Upper lobe of right lung (tissue), 1 donor: ENCODE measurements at places on chromosomes 13 and 19.

DNA sequence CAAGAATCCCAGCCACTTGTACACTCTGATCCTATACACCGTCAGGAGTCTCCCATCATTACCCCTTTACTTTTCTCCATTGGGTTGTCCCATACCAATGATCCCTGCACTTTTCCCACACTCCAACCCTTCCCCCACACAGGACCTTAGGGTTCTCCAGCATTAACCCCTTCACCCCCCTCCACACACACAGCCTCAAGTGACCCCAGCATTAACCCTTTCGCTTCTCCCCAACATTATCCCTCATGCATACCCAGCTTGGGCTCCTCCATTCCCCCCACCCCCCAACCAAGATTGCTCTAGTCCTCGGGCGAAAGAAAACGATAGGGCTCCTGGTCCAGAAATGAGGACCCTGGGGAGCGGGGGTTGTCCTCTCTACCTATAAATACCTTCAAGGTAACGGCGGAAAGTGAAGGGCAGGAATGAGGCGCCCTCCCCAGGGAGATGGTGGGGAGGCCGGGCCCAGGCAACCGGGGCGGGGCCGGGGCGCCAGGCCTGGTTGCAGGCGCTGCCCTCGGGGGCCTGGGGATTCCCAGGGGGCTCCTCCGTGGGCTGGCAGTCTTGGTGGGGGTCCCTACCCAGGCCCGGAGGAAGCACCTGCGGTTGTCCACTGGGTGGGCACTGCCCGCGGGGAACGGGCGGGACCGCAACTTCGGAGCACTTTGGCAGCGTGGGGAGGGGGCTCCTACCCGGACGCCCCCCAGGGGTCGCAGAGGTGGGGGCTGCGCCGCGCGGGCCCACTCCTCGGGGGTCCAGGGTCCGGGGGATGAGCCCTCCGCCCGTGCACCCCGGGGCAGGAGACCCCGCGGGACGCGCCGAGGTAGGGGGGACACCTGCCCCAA, 757 bp downstream of the WIZ start:
- DNase-seq = no peak

GRCh38 chr19:14977128-14977527, 2.5 kb downstream of the SLC1A6 start:
- no peak for DNase-seq

GRCh38 chr19:42919757-42920079, 2.0 kb upstream of the PSG6 start:
- DNase-seq = no peak

GRCh38 chr19:7540761-7541474, 5.4 kb downstream of the PNPLA6 start:
- DNase-seq = peak; percentile 78

GRCh38 chr19:55643003-55643886, at the start of gene ZNF581:
Gene ZNF581, plus strand, starts transcription at chr19:55643649. Its CDS starts 923 bp downstream, at chr19:55644572.
- DNase-seq = peak; percentile 89

GRCh38 chr13:76512721-76513145, 373.5 kb downstream of the KCTD12 start:
- DNase-seq = no peak

- no peak for DNase-seq
Observed at GRCh38 chr13:85729296-85729695, 69.9 kb downstream of the SLITRK6 start.

GRCh38 chr19:55212447-55212846, 3.1 kb upstream of the PTPRH start:
- DNase-seq = no peak

- no peak for DNase-seq
Observed at GRCh38 chr19:13629687-13630357, 123.5 kb upstream of the CACNA1A start.

- DNase-seq = no peak
Observed at GRCh38 chr13:105070452-105070851, 1465.0 kb downstream of the EFNB2 start.

DNA sequence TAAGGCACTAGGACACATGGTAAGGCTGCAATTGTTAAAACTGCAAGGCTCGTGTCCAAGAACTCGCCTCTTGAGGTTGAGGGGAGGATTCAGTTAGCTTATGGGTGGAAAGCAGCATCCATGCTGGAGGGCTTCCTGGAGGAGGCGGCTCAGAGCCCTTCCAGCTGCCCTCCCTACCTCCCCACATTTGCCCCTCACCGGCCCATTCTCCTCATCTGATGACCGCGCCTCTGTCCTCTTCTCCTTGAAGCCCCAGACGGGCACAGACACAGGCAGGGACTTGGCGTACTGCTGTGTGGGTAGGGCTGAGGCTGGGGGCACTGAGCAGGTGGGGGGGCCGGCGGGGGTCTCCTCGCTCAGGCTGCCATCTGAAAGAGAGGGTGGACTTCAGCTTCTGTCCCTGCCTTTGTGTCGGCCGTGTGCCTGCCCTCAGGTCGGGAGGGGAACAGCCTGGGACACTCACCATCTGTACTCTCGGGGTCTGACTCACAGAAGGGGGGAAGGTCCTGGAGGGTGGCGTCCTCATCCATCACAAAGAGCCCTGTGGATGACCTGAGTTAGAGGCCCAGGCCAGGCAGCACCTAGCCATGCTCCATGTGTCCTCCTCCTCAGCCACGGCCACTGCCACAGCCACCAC, 4.1 kb upstream of the PNKP start:
- no peak for DNase-seq

GRCh38 chr13:68850160-68850559, 1257.5 kb upstream of the ATXN8OS start:
- no peak for DNase-seq

DNA sequence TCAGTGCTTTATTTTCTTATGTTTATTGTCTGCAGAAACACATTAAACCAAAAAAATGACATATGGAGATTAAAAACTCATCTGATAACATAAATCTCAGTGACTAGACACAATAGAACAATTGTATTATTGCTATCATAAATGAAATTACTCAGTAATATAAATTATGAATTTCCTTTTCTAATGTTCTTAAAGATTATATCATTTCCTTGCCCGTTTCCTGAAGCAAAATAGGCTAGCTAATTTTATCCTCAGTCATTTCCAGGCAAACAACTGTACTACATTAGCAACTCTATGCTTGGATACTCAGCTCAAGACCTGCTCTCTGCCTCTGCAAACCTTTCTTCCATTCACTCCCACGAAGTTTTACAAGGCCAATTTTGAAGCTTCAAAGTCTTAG, 61.2 kb downstream of the RFC3 start:
- DNase-seq = no peak

- DNase-seq = no peak
Observed at GRCh38 chr19:42965176-42965575, 28.2 kb upstream of the PSG7 start.

DNA sequence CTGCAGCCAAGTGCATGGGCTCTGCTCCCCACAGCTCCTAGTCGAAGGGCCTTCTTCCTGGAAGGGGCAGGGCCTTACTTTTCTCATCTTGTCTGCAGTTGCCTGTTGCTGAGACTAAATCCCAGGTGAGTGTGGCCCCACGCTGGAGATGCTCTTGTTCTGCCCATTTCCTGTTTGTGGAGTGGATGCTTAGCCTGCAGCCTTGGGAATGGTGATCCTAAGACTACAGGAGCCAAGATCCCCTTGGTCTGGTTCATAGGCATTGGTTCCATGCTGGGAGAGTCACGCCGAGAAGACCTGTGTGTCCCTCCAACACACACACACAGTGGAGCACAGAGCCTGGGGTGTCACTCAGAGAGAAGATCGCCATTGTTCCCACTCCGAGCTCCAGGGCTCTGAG, 23.5 kb downstream of the CFAP97D2 start:
- no peak for DNase-seq

GRCh38 chr13:32125751-32126150, 94.2 kb downstream of the FRY start:
- DNase-seq = no peak

- DNase-seq = peak; percentile 26
Observed at GRCh38 chr13:21020581-21020980, 40.8 kb downstream of the LATS2 start.

DNA sequence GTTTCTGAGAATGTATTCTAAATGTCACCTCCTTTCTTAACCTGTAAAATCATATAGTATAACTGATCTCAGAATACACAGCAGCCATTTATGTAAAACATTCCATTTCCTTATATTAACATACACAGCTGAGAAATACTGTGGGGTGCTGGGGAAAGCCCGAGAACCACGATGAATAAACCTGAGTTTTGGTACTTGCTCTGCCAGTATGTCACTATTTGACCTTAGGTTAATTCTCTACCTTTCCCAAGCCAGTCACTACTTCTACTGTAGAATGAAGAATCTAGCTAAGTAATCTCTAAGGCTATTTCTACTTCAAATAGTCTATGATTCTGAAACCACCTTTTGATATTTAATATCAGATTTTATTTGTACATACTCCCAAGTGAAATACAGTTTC, 173.7 kb downstream of the TBC1D4 start:
- no peak for DNase-seq

GRCh38 chr19:7478843-7479227, 10.0 kb downstream of the PEX11G start:
- no peak for DNase-seq

DNA sequence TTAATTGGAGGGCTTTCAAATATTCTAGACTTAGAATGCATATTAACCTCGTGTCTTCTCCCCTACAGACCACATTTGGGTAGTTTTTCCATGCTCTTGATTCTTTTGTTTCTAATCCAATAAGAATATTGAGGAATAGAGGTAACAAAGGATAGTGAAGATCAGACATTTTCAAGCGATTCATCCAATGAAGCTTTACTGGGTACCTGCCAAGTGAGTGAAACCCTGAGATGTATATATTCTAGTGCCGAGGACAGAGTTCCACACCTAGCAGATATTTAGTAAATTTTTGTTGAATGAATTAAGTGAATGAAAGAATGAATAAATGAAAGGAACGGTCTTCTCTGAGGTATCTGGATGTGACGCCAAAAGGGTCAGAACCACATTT, 442 bp upstream of the RFC3 start:
- DNase-seq = no peak

GRCh38 chr13:71869274-71869673, 2.3 kb upstream of the DACH1 start:
- DNase-seq = no peak

GRCh38 chr13:97256343-97256783, 34.2 kb downstream of the MBNL2 start:
- DNase-seq = no peak

DNA sequence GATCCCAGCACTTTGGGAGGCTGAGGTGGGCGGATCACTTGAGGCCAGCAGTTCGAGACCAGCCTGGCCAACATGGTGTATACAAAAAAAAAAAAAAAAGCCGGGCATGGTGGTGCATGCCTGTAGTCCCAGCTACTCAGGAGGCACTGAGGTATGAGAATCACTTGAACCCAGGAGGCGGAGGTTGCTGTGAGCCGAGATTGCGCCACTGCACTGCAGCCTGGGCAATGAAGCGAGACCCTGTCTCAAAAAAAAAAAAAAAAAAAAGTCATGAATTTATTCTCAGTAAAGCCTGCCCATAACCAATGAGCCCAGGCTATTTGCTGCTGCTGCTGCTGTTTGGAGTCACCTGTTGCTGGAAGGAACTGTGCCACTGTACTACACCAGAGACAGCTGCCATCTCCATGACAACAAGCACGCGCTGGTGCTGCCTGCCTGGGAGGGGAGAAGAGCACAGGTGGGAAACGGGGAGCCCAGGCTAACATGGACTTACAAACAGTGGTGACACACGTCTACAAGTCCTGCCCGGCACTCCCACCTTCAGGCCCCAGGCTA, 11.3 kb downstream of the ZFR2 start:
- DNase-seq = no peak

- DNase-seq = peak; percentile 79
Observed at GRCh38 chr19:33303791-33304345, 1.5 kb upstream of the CEBPA start.

- no peak for DNase-seq
Observed at GRCh38 chr13:74168263-74168675, 34.1 kb upstream of the KLF12 start.

- DNase-seq = no peak
Observed at GRCh38 chr19:10116866-10117616, 2.7 kb downstream of the EIF3G start.

GRCh38 chr19:36103842-36104552, 6.9 kb upstream of the OVOL3 start:
- no peak for DNase-seq

DNA sequence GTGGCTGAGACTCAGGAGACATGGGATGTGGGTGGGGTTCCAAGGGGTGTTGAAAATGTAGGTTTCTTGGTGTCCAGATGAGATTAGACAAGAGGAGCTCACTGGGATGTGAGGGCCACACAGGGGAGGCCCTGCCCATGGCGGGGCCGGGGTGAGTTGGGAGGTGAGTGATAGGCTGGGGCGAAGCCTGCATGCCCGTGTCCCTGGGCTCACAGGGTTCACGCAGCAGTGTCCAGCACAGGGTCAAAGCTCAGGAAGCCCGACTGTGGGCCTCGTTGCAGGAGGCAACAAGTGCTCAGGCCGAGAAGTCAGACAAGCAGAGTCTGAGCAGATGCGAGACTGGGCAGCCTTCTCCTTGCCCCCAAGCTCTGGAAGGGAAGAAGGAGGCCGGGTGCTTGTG, 27.2 kb downstream of the CCDC8 start:
- DNase-seq = peak; percentile 52

DNA sequence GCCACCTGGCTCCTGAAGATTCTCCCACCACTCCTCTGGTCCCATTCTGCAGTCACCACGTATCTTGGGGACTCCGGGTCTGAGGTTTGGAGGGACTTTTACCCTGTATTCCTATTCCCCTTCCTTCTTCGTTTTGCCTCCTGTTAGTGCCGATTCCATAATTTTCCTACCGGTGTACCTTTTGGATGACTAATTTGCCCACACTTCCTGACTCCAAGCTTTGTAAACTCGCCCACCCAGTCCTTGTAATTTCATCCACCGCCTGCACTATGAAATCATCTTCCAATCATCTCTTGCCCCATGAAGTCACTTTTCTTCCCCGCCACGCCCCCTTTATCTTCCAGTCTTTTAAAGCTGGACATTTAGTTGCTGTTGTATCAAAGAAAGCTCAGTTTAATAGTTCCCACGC, 572 bp downstream of the UCHL3 start:
- no peak for DNase-seq

DNA sequence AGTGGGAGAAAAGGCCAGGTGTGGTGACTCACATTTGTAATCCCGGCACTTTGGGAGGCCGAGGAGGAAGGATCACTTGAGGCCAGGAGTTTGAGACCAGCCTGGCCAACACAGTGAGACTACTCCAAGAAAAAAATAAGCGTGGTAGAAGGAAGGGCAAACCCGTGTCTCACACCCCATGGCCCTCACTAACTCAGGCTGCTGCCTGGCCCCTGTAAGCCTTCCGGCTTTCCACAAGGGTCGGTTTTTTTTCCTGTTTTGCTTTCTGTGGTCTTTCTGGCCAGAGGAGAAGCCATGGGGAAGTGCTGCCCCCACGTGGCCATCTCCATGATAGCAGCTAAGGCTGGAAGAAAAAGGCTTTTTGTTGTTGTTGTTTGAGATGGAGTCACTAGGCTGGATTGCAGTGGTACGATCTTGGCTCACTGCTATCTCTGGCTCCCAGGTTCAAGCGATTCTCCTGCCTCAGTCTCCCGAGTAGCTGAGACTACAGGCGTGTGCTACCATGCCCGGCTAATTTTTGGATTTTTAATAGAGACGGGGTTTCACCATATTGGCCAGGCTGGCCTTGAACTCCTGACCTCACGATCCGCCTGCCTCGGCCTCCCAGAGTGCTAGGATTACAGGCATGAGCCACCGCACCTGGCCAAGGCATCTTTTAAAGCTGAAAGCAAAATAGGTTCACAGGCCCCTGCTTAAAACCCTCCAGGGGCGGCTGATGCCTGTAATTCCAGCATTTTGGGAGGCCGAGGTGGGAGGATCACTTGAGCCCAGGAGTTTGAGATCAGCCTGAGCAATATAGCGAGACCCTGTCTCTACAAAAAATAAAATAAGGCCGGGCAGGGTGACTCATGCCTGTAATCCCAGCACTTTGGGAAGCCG, 7.5 kb upstream of the ARHGEF18 start:
- peak; percentile 87 for DNase-seq

GRCh38 chr13:106700439-106700838, 132.5 kb upstream of the ARGLU1 start:
- no peak for DNase-seq
